NCI-H2081 treated with DMSO at 0.1 percent for 48 hours (cell line): ENCODE measurements at places on chromosomes 13 and 19.
A peak's percentile ranks its signal among the peaks of the same experiment; 100 is the strongest.

- DNase-seq: no peak
These were observed 72.4 kb downstream of the NHLRC3 start for GRCh38 chr13:39110518-39111097.

DNA sequence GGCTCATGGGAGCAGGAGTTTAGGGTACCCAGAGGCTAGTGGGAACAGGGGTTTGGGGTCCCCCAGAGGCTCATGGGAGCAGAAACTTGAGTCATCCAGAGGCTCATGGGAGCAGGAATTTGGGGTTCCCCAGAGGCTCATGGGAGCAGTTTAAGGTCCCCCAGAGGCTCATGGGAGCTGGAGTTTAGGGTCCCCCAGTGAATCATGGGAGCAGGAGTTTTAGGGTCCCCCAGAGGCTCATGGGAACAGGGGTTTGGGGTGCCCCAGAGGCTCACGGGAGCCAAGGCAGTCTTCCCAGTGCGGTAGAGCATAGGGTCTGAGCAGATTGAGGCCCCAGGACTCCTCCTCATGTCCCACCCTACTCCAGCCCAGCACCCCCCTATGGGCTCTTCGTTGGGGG is 8.6 kb upstream of the FLT3LG start:
- DNase-seq: no peak

GRCh38 chr13:79782541-79783205 is 301.7 kb downstream of the NDFIP2 start:
- DNase-seq: peak; percentile 56

DNA sequence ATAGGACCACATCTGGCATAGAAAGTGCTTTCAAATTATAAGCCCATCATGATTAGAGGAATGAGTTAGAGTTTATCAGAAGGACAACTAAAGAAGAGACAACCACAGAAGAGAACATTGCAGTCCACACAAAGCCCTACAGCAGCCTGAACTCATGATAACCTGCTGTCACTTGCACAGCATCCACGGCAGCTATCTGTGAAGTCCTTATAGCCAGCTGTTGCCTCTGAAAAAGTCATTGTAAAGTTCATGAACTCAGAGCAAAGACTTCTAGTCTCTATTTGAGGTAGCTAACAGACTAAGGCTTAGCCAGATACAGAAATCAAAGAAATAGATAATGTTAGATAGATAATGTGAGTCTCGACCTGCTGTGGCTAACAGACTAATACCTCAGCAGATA is 450.0 kb downstream of the KLF5 start:
- DNase-seq: no peak

DNA sequence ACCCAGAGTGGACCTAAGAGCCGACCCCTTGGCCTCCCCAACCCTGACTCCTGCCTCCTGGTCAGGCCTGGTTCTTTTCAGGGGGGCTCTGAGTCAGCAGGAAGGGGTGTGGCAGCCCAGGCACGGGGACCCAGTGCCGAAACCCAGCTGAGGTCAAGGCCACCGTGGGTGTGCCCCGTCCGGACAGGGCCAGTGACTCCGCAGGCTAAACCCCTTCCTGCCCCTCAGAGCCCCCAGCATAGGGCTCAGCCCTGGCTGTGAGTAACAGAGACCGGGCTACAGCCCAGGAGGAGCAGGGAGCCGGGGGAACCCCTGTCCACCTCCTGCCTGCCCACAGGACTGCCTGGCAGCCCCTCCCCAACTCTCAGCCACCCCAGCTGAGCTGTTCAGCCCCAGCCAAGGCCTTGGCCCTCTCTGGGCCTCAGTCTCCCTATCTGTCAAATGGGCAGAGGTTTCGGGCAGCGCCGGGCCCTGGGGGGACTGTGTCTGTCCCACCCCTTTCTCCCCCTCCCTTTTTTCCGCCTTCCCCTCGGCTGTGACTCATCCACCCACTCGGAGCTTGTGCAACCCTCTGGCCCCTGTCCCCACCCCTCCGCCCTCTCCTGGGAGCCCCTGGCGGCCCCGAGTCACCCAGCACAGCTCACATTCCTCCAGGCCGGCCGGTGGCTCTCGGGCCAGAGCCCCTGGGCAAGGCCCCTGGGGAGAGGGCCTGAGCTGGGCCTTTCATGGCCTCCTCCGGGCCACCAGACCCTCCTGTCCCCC is 8.6 kb downstream of the ZBTB7A start:
- no peak for DNase-seq

DNA sequence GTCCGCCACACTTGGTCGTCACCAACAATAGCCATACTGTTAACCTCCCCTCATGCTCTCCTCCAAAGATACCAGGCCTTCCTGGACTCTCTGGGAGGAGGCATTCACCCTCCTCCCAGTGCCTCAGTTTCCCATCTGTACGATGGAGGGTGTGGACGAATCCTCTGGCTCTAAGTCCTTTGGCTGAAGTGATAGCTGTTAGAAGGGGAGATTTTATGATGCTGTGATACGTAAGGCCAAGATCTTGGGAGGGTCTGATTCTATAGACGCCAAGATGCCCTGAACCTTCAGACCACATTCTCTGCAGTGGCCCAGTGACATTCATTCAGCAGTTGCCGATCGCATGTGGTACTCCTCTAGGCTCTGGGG is 14.8 kb upstream of the NOP53 start:
- no peak for DNase-seq

DNA sequence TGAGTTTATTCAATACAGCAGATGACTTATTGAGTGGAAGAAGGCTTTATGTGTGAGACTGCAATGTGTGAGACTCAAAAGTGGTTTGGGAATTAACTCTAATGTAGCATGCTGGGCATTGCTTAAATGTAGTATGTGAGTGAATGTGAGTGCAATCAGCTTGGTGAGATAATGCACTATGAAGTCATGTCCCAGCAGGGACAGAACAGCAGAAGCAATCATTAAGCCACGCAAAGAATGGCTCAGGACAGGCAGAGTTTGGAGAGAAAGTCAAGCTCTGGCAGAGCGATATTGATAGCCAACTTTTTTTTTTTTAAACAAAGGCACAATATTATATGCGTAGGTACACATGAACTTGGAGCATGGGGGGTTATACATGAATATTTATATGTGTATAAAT is 597.7 kb downstream of the GPC6 start:
- no peak for DNase-seq

DNA sequence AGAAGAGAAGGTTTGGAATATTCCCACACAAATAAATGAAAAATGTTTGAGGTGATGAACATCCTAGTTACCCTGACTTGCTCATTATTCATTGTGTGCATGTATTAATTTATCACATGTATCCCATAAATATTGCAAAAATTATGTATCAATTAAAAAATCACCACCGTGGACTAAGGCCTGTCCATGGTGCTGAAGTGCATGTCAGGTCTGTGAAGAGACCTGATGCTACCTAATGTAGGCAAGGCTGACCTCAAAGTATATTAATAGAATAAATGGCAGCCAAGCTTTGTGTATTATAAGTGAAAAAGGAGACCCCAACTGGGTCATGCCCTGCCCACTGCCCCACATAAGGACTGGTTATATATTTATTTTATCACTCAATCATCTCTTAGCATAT is 34.4 kb upstream of the ZNF835 start:
- DNase-seq: no peak

- no peak for DNase-seq
These were observed 20.3 kb upstream of the GGACT start for GRCh38 chr13:100608906-100609305.

GRCh38 chr13:103844471-103844870 is 778.3 kb upstream of the SLC10A2 start:
- no peak for DNase-seq

- no peak for DNase-seq
These were observed 174.7 kb downstream of the DLEU7 start for GRCh38 chr13:50668691-50669271.

- no peak for DNase-seq
These were observed 76.2 kb downstream of the SLC15A1 start for GRCh38 chr13:98676239-98676638.

DNA sequence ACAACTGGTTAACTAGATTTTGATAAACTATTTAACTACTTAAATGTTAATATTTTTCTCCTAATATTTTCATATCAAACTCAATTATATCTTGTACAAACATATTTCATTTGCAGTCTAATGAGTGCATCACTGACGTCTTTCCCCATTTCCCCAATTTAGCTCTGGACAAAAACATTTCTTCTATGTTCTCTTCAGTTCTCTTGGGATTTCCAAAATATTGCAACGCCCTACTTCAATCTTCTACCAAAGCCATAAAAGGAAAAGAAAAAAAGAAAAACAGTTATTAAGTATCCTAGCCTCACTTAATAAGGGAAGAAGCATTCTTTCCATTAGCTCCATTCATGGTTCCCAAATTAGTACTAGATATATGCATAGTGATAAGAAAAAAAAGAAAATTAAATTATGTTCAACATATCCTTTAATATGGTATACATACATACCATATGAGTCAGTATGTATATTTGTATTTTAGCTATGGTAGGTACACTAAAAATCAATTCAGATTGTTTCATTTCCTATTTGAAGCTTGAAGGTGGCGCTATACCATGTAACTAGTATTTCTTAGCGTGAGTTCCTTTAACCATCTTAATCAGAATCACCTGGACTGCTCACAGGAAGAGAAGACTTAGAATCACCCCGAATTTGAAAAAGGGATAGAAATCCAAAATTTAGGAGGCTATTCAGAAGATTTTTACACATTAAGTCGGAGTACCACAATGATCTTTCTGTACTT is 9.9 kb downstream of the FBXL3 start:
- no peak for DNase-seq

- no peak for DNase-seq
These were observed 60.8 kb upstream of the IPO5 start for GRCh38 chr13:97892717-97893116.

GRCh38 chr19:40755248-40755624 is 4.2 kb downstream of the SNRPA start:
- no peak for DNase-seq

- DNase-seq: no peak
These were observed 359.4 kb downstream of the MZT1 start for GRCh38 chr13:72368031-72368430.

- DNase-seq: no peak
These were observed 46.0 kb downstream of the RCBTB2 start for GRCh38 chr13:48486836-48487235.

- no peak for DNase-seq
These were observed 90.0 kb downstream of the RNASEH2B start for GRCh38 chr13:50999641-51000040.

DNA sequence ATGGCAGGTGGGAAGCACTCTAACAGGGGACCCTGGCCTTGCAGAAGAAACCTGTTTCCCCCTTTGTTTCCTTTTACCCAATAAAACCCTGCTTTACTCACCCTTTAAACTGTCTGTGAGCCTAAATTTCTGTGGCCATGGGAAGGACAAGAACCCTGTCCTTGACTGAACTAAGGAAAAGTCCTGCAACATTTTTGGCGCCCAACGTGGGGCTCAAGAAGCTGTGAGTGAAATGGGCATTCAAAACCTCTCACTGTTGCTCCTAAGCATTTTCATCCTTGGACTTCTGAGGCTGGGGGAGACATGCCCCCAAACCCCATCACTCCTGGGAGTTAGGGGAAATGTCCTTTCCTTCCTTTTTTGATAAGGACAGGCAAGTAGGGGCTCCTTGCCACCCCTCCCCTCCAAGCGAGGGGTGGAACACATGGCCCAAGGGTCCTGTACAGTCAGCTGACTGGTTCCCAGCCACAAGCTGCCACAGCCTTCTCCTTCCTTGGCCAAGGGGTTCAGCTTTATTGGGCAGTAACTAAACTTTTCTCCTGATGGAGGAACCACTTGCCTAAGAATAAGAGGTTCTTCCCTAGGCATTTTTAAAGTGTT is 381.6 kb downstream of the KLF5 start:
- no peak for DNase-seq

DNA sequence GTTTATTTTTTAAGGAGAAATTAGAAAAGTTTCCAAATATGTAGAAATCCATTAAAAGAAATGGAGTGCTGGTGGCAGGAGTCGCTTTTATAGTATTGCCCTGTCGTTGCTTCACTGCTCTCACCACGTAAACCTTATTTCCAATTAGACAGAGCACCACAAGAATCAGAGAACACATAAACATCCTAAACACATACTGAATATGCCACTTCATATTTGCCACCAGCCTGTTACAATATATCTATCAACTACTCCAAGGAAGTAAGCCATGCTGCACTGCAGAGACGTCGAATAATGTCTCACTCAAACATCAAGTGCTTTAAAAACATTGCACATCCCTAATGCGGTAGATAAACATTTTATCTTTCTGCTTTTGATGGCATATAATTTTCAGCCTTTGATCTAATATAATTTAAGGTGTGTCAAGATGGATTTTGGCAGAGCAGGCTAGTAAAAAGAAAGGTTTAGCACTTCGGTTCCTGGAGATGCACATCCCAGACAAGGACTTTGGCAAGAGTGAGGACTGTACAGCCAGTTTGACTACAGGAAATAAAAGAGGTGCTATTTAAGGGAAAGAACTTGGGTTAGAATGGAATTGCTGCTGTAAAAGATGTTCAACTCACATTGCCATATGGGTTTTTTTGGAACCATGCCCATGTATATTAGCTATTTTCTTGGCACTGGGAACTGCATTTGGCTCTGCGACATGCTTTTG is 932.3 kb downstream of the EFNB2 start:
- no peak for DNase-seq

GRCh38 chr19:1747285-1748114 is 5.8 kb upstream of the ONECUT3 start:
- DNase-seq: no peak

GRCh38 chr13:109593230-109593629 is 193.2 kb downstream of the IRS2 start:
- DNase-seq: no peak

DNA sequence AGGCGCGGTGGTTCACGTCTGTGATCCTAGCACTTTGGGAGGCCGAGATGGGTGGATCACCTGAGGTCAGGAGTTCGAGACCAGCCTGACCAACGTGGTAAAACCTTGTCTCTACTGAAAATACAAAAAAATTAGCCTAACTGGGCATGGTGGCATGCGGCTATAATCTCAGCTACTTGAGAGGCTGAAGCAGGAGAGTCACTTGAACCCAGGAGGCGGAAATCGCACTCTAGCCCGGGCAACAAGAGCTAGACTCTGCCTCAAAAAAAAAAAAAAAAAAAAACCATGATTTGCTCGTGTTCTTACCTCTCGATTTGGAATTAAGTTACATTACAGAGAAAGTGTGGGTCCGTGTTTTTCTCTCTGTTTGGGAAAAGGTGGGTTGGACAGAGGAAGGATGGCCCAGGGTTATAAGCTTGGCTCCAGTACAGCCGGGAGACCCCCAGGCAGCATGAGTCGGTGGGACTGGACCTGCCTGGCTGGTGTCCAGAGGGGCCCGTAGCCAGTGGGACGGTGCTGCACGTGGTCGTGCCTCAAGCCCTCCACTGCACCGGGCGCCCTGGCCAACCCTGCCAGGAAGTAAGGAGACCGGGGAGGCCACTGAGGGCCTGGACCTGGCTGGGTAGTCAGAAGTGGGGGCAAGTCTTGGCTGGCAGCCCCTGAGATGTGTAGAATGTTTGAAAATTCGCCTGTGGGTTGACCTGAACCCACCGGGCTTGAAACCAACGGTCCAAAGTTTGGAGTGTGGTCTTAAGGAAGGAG is 3.7 kb downstream of the RPS15 start:
- no peak for DNase-seq

- no peak for DNase-seq
These were observed 14.9 kb upstream of the CYP2B6 start for GRCh38 chr19:40976134-40976533.

GRCh38 chr19:29715701-29716581 is 880 bp upstream of the C19orf12 start:
- no peak for DNase-seq

- no peak for DNase-seq
These were observed 1.3 kb downstream of the MAN2B1 start for GRCh38 chr19:12665281-12665573.
